ENCODE measurements at places on chromosomes 3 and 15.

DNA sequence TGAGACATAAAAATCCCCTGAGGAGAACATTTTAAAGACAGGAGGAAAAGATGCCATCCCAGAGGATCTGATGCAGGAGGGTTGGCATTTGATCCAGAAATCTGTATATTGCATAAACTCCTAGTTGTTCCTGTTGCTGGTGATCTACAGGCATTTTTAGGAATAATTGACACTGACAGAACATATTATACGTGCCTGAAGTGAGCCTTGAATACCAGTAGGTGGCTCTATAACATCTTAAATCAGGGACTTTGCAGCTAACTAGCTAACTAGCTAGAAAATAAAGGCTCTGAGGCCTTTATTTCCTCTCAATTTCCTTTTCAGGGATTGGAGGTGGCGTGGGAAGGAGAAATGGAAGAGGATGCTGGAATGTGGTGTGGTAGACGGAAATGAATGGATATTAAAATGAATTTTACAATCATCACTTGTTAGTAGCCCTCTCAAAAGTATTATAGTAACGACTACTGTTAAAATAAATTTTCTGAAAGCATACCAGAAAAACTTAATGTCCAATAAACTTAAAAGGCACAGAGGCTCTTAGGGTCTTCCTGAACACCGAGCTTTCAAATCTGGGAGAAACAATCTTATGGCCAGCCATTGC is 73.8 kb upstream of the ZBED2 start:
- DNase-seq, result no peak

GRCh38 chr3:196121066-196121465 is 39.2 kb upstream of the TFRC start:
- DNase-seq, result no peak

- no peak for DNase-seq
Measured at GRCh38 chr3:68996356-68996995, 17.0 kb downstream of the EOGT start.

DNA sequence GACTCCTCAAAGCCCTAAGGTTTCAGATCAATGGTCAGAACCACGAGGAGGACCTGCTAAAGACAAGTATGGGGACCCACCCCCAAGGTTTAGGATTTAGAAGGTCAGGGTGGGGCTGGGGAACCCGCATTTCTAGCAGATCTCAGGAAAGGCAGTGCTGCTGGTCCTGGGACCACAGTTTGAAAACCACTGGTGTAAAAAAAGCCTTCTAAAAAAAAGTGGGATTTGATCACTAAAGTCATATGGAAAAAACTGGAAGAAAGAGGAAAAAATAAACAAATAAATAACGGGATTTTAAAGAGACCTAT is 832 bp downstream of the SLC41A3 start:
- DNase-seq, result no peak

DNA sequence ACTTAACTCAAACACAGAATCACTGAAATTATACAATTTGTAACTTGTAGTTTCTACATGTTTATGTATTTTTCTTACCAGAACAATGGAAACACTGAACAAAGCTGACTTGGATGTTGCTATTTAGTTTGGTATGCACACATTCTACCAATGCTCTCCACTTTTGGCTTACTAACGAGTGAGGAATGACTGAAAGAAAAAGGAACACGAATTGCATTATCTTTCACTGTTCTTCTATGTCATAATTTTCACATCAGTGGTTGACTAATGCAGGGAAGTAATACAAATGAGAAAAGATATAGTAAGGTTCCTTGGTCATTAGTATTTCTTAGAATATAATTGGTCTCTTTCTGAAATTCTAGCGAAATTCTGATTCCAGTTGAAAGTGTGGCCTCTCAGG is 9.8 kb upstream of the CNTN3 start:
- DNase-seq, result no peak

DNA sequence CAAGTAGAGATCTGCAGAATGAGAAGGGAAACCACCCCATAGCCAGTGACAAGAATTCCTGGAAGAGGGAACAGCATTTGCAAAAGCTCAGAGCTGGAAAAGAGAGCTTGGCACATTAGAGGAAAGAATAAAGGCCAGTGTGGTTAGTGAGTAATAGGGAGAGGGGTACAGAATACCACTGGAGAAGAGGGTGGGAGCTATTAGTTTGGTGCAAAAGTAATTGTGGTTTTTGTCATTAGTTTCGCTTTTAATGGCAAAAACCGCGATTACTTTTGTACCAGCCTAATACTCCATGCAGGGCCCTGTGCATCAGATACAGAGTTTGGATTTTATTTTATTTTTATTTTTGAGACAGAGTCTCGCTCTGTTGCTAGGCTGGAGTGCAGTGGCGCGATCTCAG is 9.8 kb downstream of the SLC24A1 start:
- DNase-seq, result no peak

DNA sequence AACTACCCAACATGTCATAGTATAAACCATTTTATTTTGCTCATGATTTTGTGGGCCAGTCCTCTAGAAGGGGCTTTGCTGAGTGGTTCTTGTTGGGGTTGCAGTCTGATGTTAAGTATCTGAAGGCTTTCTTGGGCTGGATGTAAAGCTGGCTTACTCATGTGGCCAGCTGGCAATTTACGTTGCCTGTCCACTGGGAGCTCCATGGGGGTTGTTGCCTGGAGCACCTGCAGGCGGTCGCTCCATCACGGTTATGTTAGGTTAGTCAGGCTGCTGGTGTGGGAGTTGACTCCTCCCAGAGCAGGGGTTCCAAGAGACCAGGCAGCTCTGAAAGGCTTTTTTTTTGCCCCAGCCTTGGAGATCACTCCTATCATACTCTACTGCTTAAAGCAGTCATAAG is 98.1 kb downstream of the NR1D2 start:
- no peak for DNase-seq

- no peak for DNase-seq
Measured at GRCh38 chr3:188000361-188000861, 153.5 kb upstream of the LPP start.

GRCh38 chr3:127822682-127823425 is 539 bp upstream of the MGLL start:
- DNase-seq, result no peak

- peak; percentile 30 for DNase-seq
Measured at GRCh38 chr15:52677593-52678467, 1.4 kb downstream of the ATOSA start.

DNA sequence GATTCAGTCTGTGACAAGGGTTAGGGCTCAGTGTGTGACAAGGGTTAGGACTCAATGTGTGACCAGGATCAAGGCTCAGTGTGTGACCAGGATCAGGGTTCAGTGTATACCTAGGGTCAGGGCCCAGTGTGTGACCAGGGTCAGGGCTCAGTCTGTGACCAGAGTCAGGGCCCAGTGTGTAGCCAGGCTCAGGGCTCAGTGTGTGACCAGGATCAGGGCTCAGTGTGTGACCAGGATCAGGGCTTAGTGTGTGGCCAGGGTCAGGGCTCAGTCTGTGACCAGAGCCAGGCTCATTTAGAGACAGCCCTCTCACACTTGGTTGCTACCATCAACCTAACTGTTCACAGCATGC is 24.2 kb downstream of the LOXL1 start:
- DNase-seq, result no peak

DNA sequence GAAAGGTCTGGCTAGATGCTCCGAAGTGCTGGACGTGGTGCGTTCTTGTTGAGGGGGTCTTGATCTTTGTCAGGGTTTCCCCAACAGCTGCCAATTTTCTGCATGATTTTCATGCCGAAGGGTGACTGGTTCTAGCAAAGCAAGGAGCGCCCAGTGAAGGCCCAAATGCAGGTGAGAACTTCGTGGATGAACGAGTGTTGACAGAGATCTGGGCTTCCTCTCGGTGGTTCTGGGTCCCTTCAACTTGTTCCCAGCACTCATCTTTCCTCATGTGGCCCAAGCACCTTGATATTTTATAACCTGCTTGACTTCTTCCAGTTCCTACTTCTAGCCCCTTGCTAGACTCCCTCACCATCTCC is 40.8 kb upstream of the TFRC start:
- no peak for DNase-seq

- no peak for DNase-seq
Measured at GRCh38 chr3:157248590-157249422, 88.9 kb upstream of the CCNL1 start.

DNA sequence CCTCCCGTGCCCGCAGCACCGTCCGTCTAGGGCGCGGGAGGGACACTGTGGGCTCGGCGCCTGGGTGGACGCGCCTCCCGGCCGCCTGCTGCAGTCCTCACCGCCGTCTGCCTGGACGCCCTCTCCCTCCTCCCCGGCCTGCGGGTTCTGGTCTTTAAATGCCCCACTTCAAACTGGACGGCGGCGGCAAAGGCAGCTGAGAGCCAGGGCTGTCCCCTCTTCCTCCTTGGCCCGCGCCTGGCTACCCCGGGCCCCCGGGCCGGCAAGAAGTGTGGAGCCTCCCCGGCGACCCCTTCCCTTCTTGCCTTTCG is 426 bp downstream of the CBLB start:
- no peak for DNase-seq
